Activated naive CD8-positive, alpha-beta T cell treated with anti-CD3 and anti-CD28 coated beads, Interleukin-2, amount 10 ng/mL, durations not matched to agents 7 days and 5 days (primary cell): ENCODE measurements at places on chromosomes 1 and 21. TPM values are rescaled to one million over a fixed set of nuclear protein-coding genes. Genes with fewer than 3 reads are reported as not detected.

FCRL5 gene
- total RNA-seq, result 0.37 TPM

CYYR1 gene
- total RNA-seq, result not detected

RGS18 gene
- total RNA-seq, result 0.62 TPM

SPATA21 gene
- total RNA-seq, result not detected

LAD1 gene
- total RNA-seq, result not detected

VHLL gene
- not detected for total RNA-seq

ORC1 gene
- total RNA-seq, result 25.6 TPM

SORT1 gene
- total RNA-seq, result 6.5 TPM

SV2A gene
- 23.9 TPM for total RNA-seq

PRR9 gene
- total RNA-seq, result not detected

SPATA45 gene
- not detected for total RNA-seq

GPR37L1 gene
- total RNA-seq, result not detected

TAL1 gene
- total RNA-seq, result not detected

PHC2 gene
- total RNA-seq, result 43.0 TPM

GJA5 gene
- total RNA-seq, result not detected

CD1C gene
- total RNA-seq, result not detected

NCMAP gene
- 0.19 TPM for total RNA-seq

GBP6 gene
- 0.23 TPM for total RNA-seq

TMEM269 gene
- total RNA-seq, result 0.22 TPM

OR10J1 gene
- total RNA-seq, result not detected

HSD3B2 gene
- not detected for total RNA-seq

CRNN gene
- total RNA-seq, result not detected

NR5A2 gene
- total RNA-seq, result not detected

FMO4 gene
- 2.6 TPM for total RNA-seq

LCE1D gene
- not detected for total RNA-seq

PRAMEF4 gene
- total RNA-seq, result not detected

LEFTY2 gene
- total RNA-seq, result not detected
